ENCODE measurements at places on chromosomes 16 and 17.

DNA sequence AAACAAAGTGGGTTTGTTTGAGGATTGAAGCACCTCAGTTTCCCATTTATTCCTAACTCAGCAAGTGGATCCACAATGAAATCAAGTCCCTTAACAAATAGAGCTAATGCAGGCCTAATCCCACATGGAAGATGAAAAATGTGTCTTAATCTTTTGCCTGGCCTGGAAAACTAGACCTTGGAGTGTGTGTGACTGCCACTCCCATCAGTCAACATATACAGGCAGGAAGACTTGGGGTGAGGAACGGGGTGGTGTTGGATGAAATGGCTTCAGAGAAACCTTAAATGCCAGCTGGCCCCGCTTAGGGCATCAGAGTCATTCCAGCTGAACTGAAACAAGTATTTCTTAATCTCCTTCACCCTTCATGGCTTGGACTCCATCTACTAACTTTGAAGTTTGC is 269.5 kb downstream of the MAF start:
- no peak for DNase-seq

- no peak for DNase-seq
Measured at GRCh38 chr17:3962217-3962964, 1.8 kb downstream of the ATP2A3 start.

- DNase-seq = no peak
Measured at GRCh38 chr17:75650874-75651273, 16.1 kb downstream of the RECQL5 start.

GRCh38 chr16:79054211-79054984 is 546.1 kb downstream of the MAF start:
- DNase-seq = no peak

DNA sequence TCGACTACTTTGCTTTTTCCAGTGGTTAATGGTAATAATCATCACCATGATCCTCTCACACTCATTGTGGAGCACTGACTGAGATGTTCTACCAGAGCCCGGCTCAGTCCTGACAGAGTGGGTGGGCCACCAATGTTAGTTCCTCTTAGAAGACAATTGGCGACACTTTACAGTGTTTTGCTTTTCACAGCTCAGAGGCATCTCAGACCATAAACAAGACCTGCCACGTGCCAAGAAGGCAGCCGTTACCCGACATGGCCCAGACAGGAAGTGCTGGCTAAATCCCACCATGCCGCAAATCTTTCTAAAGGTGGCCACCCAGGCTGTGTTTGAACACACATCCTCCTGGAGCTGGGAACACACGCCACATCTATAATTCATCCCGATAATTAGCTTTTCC is 103.7 kb downstream of the XYLT1 start:
- no peak for DNase-seq

GRCh38 chr17:56395787-56396186 is 197.7 kb upstream of the NOG start:
- DNase-seq = no peak

DNA sequence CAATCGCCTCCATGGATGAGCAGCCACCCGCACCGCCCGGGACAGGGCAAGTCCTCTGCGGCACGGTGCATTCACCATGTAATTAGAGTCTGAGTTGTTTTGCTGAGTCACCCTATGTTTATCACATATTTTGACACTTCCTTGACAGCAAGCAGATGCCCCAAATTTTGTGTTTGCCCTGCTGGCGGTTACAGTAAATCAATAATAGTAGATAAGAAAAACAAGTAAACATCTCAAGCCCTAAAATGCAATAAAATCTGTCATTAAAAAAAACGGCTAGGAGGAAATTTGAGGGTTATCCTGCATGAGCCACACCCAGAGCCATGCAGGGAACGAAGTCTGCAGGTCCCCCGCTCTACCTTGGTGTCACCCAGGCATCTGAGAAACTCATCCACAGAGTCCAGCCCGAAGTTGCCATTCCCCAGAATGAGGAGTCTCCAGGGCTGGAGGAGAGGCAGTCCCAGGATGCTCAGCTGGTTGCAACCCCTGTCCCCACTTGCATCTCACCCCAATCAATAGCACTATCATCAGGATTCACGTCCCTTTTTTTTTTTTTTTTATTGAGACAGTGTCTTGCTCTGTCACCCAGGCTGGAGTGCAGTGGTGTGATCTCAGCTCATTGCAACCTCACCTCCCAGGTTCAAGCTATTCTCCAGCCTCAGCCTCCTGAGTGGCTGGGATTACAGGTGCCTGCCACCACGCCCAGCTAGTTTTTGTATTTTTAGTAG is 16.5 kb upstream of the ST6GALNAC1 start:
- no peak for DNase-seq

GRCh38 chr16:75092777-75093176 is 23.8 kb downstream of the LDHD start:
- DNase-seq = no peak

GRCh38 chr17:40290629-40291280 is 3.1 kb downstream of the CDC6 start:
- DNase-seq = no peak

GRCh38 chr16:64738321-64738960 is 383.4 kb downstream of the CDH11 start:
- no peak for DNase-seq

DNA sequence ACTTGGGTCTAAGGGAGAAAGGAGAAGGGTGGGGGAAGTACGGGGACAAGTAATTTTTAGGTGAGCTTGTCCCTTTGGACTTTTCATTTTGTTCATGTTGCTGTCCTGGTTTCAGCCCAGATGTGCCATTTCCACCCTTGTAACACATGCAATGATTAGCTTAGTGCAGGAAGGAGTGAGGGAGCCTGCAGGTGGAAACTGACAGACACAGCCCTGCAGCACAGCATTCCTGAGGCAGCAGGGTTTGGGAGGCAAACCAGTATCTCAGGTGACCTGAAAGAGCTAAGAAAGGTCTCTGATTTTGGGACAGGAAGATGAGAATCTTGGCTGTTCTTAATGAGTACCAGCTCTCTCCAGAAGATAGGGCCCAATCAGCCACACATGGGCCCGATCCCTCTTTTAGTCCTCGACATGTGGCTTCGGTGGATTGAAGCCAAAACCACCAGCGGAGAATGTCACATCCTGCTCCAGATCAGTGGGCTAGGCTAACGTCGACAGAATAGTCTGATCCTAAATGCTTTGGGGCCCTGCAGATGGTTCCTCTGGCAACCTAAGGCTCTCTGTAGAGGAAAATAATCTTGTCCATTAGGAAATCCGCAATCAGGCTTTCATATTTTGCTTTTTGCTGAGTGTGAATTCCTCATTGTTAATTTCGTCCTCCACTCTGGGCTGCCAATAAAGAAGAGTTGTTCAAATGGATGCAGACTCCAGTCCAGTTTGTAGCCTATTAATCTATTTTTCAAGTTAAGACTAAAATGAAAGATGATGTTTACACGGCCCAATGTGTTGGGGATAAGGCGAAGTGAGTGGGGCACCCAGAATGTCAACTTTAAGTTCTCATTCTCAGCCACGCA is 3.8 kb upstream of the RNF157 start:
- DNase-seq = no peak

DNA sequence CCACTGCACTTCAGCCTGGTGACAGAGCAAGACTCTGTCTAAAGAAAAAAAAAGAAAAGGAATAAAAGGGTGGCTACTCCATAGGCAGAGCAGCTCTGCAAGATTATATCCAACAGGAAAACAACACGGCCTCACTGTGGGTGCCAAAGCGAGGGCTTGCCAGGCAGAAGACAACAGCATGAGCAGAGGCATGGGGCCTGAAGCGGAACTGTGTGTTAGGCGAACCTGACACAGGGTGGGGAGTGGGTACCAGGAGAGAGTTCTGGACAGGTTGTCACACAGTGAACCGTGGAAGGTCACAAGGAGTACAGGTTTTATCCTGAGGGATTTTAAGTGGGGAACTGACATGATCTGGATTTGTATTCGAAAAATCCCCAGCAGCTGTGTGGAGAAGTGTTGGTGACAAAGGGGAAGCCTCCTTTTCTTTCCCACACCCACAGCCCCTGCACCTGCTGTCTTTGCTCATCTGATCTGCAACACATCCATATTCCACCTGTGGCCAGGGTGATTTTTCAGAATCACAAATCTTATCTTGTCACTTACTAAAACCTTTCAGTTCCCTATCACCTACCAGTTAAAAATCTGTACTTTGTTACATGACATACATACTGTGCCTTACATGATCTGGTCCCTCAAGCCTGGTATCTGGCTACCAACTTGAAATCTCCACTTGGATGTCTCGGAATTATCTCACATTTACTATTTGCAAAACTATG is 23.2 kb upstream of the ARHGAP17 start:
- no peak for DNase-seq

GRCh38 chr16:82004601-82005000 is 6.7 kb downstream of the SDR42E1 start:
- no peak for DNase-seq

GRCh38 chr17:31511580-31511979 is 120.1 kb downstream of the RAB11FIP4 start:
- DNase-seq = no peak

- DNase-seq = no peak
Measured at GRCh38 chr17:31476525-31477416, 85.3 kb downstream of the RAB11FIP4 start.

- no peak for DNase-seq
Measured at GRCh38 chr17:80346498-80347275, 68.3 kb upstream of the ENDOV start.

GRCh38 chr17:40500709-40501108 is 714 bp downstream of the TNS4 start:
- no peak for DNase-seq

GRCh38 chr17:73343168-73343634 is 31.4 kb upstream of the CDC42EP4 start:
- DNase-seq = no peak

DNA sequence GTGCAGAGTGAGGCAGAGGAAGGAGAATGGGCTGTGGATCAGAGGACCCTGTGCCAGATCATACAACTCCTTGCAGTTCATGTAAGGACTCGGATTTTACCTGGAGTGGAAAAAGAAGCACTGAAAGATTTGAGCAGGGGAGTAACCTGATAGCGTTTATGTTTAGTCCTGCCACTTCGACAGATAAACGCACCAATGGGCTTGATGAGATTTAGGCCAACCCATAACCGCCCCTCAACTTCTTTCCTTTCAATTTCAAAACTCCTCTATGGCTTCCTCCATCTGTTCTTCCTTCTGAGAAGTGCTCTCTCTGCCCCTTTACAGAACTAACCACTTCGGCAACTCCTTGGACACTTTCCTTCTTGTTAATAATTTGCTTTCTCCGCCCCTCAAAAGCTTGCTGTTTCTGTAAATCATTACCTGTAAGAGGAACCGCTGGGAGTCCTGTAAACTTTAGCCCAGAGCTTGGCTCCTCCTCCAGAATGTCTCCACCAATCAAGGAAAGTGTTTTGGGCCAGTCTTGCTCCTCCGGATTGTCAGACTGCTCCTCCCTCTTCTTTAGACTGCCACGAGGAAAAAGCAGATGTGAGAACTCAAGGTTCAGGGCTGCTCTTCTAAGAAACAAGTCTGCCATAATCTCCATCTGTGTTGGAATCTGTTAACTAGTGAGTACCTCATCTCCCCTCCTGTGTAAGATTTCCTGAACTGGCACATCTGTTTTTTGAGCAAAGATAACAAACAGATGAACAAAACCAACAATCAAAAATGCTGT is at the start of gene ACSM3:
TSS of gene ACSM3 (plus strand) at position 554 of the 772 bp plus-strand sequence. CDS start 6,021 bp downstream, outside the sequence.
- DNase-seq = peak; percentile 27

- no peak for DNase-seq
Measured at GRCh38 chr17:60230358-60230757, 80.6 kb downstream of the CA4 start.

DNA sequence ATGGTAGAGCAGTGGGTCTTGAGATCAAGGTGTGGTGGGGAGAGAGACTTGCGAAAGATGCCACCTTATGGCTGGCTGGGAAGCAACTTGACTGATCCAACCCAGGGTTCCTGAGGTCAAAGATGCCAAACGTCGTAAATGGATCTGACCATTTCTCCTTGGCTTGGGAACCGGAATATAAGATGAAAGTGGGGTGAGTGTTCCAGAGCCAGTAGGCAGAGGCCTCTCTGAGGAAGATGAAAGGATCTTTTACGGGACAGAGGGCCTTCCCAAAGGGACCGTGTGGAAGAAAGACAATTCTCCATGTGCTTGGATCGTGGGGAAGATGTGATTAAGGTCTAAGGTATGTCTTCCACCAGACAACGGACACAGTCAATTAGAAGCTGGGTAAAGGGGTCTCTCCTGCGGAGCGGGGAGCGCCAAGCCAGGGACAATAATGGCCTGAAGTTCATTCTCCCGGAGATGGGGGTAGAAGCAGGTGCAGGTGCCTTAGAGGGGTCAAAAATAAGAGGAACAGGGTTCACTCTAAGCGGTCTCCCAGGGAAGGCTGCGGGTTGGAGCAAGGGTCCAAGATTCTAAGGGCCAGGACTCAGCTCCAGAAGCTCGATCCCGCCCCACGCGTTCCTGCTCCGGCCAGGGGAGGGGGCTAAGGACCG is 800 bp downstream of the FXR2 start:
- no peak for DNase-seq

GRCh38 chr17:2170023-2170422 is 115.1 kb downstream of the HIC1 start:
- no peak for DNase-seq

DNA sequence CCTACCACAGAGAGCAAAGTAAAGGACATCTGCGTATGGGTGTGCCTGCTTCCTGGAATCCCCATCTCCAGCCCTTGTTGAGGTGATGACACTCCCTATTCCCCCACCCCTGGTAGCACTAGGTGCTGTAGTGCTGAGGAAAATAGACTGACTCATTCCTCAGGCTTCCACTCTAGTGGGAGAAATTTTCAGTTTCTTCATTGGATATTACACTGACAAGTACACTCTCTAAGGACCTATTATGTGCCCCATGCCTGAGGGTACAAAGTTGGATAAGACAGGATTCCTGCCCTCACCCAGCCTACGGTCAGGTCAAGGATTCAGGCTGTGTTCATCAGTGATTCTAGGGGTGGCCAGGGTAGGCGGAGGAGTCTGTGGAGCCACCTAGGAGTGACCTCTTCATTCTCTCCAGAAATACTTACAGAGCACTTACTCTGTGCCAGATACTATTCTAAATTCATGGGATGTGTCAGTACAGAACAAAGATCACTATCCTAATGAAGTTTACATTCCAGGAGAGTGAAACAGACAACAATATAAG is 4.5 kb upstream of the ZC3H7A start:
- DNase-seq = no peak

DNA sequence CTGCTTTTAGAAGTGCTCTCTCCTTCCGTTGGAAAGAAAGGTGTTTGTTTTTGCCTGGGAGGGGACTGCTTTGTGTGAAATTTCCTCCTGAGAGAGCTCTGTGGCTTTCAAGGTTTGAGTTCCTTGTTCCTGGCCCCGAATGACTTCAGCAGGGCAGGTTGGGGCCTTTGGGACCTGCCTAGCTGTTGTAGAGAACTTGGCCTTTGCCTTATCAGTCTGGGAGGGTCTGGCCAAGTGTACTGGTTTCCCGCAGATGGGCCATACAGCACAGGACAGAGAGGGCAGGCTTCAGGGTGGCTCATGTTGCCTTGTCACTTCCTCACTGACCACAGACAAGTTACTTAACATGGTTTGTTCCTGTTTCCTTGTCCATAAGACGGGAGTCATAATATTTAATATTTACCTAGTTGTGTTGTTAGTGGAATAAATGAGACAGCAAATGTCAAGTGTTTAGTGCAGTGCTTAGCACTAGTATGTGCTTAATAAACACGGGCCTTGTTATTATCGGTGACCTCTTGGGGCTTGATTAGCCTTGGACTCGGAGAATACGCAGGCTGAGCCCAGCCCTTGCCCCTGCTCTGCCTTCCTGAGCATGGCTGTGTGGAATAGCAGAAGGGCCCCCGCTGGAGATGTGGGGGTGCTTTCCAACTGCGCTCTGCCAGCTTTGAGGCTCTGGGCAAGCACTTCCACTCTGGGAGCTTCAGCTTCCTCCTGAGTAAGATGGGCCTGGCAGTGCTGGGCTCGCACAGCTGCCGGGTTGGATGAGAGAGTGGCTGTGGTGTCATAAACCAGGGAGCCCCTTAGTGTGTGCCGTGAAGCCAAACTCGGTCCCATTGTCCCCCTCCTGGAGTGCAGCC is 6.6 kb downstream of the PRSS8 start:
- DNase-seq = no peak
